ENCODE measurements at places on chromosomes 1 and 21.

DNA sequence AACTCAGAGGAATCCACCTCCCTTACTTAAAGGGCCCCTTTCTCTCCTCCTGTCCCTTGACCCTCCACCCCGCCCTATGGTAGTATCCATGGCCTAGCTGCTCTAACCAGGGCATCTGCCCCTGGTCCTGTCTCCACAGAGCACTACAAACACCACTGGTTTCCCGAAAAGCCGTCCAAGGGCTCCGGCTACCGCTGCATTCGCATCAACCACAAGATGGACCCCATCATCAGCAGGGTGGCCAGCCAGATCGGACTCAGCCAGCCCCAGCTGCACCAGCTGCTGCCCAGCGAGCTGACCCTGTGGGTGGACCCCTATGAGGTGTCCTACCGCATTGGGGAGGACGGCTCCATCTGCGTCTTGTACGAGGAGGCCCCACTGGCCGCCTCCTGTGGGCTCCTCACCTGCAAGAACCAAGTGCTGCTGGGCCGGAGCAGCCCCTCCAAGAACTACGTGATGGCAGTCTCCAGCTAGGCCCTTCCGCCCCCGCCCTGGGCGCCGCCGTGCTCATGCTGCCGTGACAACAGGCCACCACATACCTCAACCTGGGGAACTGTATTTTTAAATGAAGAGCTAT is 1.7 kb downstream of the BTG2 start:
- DNase-seq = no peak

DNA sequence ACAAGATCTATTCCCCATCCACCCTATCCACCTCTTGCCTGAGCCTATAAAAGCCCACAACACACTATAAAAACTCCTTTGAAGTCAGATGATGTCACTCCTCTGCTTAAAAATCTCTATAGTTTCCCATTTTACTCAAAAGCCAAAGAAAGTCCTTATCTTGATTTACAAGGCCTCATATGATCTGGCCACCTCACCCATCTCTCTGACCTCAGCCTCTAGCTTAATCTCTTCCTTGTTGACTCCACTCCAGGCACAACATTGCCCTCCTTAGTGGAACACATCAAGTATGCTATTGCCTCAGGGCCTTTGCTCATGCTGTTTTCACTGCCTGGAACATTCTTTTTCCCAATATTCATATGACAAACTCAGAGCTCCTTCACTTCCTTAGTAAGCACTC is 33.3 kb downstream of the ZNF281 start:
- DNase-seq = no peak

GRCh38 chr1:76038287-76039004 is 36.1 kb upstream of the ST6GALNAC3 start:
- no peak for DNase-seq

- no peak for DNase-seq
These were observed 17.9 kb downstream of the IFNAR2 start for GRCh38 chr21:33247599-33247998.

DNA sequence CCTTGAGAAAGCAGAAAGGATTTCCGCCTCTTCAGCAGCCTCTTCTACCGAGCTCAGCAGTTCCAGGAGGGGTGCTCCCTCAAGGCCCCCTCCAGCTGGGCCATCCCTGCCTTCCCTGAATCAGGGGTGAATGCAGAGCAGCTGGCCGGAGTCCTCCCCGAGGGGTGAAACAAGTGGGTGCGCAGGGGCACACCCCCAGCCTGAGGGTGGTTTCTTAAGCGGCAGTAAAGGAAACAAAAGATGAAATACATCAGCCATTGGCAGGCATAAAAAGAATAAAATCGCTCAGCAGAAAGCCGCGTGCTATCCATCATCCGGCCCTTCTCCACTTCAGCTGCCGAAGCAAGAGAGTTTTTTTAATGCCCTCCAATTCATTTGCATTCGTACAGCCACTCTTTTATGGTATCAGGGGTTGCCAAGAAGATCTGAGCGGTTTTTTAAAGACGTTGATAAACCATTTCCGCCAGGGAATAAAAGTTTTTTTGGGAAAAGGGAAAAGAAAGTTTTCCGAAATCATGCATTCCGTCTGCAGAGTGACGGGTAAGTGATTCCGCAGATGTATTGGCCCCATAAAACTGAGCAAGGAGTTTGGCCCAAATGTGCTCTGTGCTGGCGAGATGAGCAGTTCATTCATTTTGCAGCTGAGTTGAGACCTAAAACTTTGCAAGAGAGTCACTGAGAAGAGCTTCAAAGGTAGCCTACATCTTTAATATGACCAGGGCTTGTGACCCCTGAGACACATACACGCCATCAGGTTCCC is 73.7 kb upstream of the ZC3H12A start:
- DNase-seq = no peak

DNA sequence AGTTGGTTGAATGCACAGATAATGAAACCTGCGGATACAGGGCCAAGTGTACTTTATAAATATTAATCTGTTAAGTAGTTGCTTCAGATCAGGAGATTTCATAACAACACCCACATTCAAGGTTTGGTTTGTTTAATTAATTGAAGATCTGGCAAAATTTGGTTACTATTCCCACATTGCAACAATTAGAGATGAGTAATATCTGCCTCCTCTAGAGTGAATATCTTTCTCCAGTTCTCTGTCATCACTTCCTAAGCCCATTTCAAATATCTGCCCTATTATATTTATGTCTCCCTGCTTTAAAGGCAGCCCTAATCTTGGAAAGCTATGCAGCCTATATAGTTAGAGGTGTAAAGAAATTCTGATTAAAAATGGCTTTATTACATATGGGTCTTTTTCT is 61.4 kb downstream of the PPP2R5A start:
- no peak for DNase-seq

DNA sequence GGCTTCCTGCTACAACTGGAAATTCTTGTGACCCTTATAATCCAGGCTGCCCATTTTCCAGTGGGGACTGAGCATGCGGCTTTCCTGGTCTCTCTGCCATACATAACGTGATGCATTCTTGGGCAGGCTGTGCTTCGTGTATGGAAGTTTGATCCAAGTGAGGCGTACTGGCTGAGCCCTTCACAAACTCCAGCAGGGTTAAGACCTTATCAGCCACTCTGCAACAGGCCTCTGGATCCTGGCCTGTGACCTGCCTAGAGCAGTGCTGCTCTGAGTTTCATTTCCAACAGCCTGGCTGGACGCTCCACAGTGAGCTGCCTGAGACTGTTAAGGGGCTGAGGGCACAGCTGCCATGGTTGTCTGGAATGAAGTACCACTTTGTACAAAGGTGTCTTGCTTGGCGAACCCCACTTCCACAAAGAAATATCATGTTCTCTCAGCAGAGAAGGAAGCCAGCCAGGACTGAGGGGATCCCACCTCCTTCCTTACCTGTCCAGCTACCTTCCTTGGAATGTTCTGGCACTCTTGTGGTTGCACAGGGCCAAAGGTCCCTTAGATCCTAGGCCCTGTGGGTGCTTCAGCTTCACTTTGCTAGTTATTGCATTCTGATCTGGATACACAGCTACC is 28.5 kb upstream of the XPR1 start:
- no peak for DNase-seq

GRCh38 chr1:244466724-244467123 is 5.7 kb downstream of the CATSPERE start:
- no peak for DNase-seq

DNA sequence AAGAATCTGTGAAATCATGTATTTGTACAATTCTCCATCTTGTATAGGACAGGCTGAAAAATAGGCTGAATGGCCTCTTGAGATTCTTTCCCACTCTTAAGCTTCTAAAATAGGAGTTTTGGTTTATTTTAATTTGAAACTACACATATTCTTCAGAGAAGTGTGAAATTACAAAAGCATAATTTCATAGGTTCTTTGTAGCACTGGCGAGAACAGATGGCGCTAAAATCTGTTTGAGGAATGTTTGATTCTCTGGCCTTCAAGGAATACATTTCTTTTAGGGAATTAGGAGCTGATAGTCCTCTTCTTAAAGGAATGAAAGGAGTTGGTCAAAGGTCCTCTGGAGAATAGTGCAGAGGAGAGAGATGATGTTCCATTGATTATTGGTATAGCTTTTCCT is 44.9 kb downstream of the CC2D1B start:
- no peak for DNase-seq

- DNase-seq = no peak
These were observed 8.1 kb downstream of the OR11L1 start for GRCh38 chr1:247833601-247834000.

GRCh38 chr1:46394872-46395465 is 852 bp downstream of the FAAH start:
- DNase-seq = no peak

GRCh38 chr1:8152731-8153702 is 126.9 kb upstream of the ERRFI1 start:
- no peak for DNase-seq

- no peak for DNase-seq
These were observed 176.8 kb downstream of the FAF1 start for GRCh38 chr1:50783286-50783685.

DNA sequence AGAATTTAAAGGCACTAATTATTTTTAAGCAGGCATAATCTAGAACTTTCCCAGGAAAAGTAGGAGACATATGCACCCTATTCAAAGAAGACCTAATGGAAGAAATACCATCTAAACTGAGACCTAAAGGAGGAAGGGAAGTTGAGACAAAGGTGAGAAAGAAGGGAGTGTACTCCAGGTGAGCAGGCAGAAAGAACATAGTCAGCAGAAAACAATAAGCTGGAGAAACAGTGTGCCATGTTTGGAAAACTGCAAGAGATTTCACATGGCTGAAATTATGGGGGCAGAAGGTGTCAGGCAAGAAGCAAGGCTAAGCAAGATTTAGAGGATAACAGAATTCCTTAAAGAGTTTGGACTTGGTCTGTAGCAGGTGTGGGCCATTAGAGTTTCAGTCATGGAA is 167.0 kb upstream of the USP25 start:
- DNase-seq = no peak

GRCh38 chr1:66681686-66682085 is 70.6 kb upstream of the DYNLT5 start:
- DNase-seq = no peak

GRCh38 chr1:36761113-36761512 is 273.2 kb downstream of the GRIK3 start:
- DNase-seq = no peak

DNA sequence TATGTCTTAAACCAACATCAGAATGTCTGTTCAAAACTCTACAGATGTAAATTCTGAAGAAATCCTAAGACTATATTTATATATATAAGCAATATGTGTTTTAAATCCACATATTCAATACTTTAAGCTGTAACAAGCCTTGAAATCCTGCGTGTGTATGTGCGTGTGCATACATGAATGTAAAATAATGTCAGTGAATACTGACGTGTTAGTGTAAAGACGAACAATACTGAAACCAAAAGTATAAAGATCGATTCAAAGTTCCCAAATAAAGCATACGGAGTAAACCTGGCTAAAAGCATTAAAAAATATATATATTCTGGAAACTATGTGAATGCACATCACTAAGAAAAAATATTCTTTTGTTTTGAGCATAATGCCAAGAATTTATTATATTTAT is 668.6 kb upstream of the NCAM2 start:
- no peak for DNase-seq

GRCh38 chr1:212414328-212415106 is at the start of gene PACC1:
TSS of gene PACC1 (minus strand) at chr1:212414886. CDS start at chr1:212414757, 129 bp downstream.
- peak; percentile 99 for DNase-seq

DNA sequence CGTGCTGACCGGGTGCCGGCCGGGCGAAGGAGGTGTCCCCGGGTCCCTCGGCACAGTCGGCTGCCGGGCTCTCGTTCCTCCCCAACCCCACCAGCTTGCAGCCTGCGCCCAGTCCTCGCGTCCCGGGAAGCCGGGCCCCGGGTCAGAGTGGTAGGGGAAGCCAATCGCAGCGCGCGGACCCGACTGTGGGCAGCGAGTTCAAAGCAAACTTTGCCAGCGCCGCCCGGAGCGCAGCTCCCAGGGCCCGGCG is 328 bp downstream of the MYCL start:
- DNase-seq = peak; percentile 23

DNA sequence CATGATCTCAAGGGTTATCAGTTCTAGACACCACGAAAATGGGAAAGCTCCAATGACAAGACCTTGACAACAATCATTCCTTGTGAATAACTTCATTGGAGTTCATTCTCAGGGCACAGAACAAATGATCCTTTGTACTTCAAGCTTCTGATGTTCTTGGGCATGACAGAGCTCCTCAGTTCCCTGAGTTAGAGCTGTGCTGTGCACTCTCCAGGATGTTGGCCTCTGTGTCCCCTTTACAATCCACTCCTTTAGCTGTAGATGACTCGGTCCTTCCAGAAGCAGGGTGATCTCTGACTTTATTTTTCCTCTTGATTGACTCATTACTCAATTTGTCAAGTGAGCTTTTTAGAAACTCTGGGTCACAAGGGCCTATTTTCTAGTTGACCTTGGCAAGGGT is 3.9 kb upstream of the FAM78B start:
- no peak for DNase-seq

GRCh38 chr1:39570477-39571177 is 6.0 kb downstream of the PABPC4 start:
- no peak for DNase-seq

GRCh38 chr1:44238660-44239059 is 25.4 kb downstream of the DMAP1 start:
- DNase-seq = no peak

DNA sequence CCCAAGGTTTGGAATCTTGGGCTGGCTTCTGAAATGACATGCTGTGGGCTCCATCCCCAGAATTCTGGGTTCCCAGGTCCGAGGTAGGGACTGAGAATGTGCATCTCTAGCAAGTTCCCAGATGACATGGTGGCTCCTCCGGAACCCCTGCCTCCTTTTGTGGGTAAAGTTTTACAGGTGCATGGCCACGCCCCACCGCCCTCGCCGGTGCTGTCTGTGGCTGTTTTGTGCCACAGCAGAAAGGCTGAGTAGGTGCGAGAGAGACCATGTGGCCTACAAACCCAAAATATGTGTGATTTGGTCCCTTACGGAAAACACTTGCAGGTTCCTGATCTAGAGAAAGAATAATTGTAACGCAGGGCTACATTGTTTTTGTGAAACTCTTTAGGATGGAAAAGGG is 30.9 kb downstream of the SKI start:
- DNase-seq = no peak

DNA sequence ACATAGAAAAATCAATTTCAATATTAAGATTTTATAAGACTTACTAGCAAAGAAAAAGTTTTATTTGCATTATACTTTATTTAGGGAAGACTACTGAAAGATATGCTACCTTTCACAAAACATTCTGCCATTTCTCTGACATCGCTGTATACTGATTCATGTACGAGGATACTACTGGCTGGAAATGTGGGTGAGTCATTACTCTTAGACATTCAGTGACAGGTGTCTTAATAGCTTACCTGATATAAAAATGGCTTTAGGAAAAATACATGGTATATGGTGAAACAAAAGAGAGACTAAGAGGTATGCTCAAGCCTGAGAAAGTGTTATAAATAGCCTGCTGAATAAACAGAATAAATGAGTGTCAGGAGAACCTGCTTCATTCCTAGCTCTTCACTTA is 73.0 kb upstream of the EXO1 start:
- DNase-seq = no peak

GRCh38 chr1:156097499-156098178 is 15.4 kb upstream of the MEX3A start:
- no peak for DNase-seq
